ENCODE measurements at places on chromosomes 2 and 18. TPM values are rescaled to one million over a fixed set of nuclear protein-coding genes. Genes with fewer than 3 reads are reported as not detected.

Gene ITGA4
- 8.7 TPM for total RNA-seq

Gene ERFE
- total RNA-seq, result 1.6 TPM

Gene MAP2
- total RNA-seq, result 681 TPM

Gene HTR2B
- 0.62 TPM for total RNA-seq

Gene SLC11A1
- total RNA-seq, result 1.7 TPM

Gene ATIC
- total RNA-seq, result 18.6 TPM

Gene TUBB8B
- total RNA-seq, result not detected

- no peak for DNase-seq
Observed at GRCh38 chr2:168165397-168165796, 82.0 kb downstream of the STK39 start.

- DNase-seq, result no peak
Observed at GRCh38 chr18:13313006-13313686, 94.6 kb downstream of the LDLRAD4 start.

- no peak for DNase-seq
Observed at GRCh38 chr2:171241771-171242170, 81.1 kb upstream of the TLK1 start.

DNA sequence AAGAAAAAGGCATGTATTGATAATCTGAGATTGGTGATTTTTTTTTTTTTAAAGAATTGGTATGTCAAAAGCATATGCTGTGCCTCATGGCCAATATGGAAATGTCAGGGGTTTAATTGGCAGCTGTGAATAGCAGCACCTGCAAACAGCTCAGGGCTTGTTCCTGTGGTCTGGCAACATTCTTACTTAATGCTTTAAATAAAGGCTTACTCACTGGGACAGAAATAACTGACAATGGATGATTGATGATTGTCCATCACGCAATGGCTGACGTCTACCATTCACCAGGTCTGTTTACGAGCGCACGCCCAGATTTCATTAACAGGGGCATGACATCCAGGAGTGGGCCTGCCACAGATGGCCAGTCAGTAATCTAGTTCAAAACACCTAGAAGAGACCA is 66.7 kb downstream of the ETAA1 start:
- DNase-seq, result no peak

GRCh38 chr2:104416339-104417000 is 437.4 kb upstream of the POU3F3 start:
- no peak for DNase-seq

- no peak for DNase-seq
Observed at GRCh38 chr2:74107071-74107470, 40.6 kb downstream of the BOLA3 start.

DNA sequence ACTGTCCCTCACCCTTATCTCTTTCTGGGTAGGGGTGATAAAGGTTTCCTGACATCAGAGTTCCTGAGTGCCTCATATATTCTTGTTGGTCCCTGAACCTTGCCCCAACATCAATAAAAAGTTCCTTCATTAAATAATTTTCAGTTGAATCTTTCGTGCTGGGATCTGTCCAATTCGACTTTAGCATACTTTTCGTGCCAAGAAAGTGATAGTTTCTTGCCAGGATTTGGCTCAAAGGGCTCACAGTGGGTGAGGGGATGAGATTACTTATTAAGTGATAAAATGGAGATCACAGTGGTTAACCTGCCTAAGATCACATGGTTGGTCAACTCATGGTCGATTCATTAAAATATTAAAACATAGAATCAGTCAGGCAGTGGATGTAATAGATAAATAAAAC is 93.8 kb upstream of the SLC8A1 start:
- no peak for DNase-seq

DNA sequence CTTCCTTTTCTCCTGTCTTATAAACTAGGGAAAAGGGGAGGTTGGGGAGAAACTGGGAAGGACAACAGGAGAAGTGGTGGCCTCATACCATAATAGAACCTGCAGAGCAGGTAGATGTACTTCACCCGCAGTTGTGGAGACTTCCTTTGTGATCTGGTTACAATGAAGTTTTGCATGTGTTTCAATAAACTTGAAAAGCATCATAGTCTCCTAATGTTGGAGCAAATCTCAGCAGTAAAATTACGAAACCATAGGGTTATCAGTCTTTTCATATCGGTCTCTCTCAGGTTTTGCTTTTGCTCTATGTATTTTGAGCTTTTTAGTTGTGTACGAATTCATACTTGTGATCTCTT is 30.5 kb downstream of the ANO7 start:
- DNase-seq, result no peak

Data from occipital lobe (tissue), 3 donors.